BJ (cell line): ENCODE measurements at places on chromosomes 4 and X. TPM values are rescaled to one million over a fixed set of nuclear protein-coding genes. Genes with fewer than 3 reads are reported as not detected.

GRCh38 chr4:76376534-76376933, 44.4 kb downstream of the CCDC158 start:
- no peak for DNase-seq

- no peak for DNase-seq
Measured at GRCh38 chrX:118961866-118962560, 12.4 kb upstream of the LONRF3 start.

- no peak for DNase-seq
Measured at GRCh38 chr4:90209922-90210321, 82.7 kb downstream of the CCSER1 start.

DNA sequence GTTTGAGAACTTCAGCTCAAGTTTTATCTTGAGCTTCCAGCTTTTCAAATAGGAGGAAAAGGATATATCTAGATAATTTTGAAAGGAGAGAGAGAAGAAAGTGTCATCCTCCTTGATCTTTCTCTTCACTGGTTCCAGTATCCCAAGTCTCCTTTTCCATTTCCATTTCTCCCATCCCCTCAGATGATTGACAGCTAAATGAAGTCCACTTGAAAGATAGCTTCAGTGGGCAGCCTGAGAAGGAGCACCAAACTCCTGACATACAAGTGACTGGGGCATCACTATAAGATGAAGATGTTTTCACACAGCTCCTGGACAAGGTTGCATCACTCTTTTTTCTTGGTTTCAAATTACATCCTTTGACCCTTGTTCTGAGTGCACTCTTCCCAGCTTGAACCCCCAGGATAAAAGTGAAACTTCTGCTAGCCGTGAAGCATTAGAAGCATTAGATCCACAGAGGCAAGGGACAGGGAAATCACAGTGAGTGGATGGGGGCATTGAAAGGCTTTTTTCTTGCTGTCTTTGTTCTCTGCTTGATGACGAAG, 17.5 kb upstream of the MAGEA10 start:
- no peak for DNase-seq

GRCh38 chrX:5907207-5907606, 321.5 kb downstream of the NLGN4X start:
- no peak for DNase-seq

DNA sequence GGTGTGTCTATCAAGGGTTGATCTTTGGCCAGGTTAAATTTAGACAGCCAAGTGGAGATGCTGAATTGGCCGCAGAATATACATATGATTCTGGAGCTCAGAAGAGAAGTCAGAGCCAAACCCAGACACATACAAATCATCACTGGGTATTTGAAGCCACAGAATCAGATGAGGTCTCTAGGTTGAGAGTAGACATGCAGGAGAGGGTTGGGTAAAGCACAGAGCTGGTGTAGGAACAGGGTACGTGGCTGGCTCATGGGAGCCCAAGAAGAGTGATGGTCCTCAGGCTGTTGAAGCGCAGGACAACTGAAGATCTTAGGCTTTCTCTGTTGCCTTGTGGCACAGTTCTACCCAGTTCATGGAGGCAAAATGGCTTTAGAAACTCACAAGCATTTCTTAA, 37.7 kb downstream of the ADAMTS3 start:
- no peak for DNase-seq

GRCh38 chrX:9885150-9885549, 82.0 kb upstream of the CLDN34 start:
- no peak for DNase-seq

DNA sequence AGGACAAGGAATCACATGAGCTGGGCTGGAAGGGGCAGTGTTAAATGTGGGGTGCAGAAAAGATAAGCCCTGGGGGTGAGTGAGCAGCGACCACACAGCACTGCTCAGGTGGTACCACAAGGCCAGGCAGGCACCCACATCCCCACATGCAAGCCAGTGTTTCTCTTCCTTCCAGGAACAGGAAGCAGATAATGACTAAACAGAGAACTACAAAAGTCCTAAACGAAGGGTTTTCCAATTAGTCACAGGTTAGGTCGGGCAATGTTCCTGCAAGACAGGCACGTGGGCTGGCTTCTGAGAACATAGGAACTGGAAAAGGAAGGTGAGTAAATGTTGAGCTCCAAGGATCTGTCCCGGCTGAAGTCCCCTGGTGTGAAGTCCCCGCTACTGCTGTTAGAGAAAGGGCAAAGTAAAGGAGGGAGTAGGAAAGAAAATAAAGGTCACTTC, 19.5 kb downstream of the RELL1 start:
- DNase-seq = peak; percentile 59

GRCh38 chr4:129064717-129065116, 28.6 kb downstream of the SCLT1 start:
- peak; percentile 13 for DNase-seq

GRCh38 chr4:8732681-8733243, 138.9 kb downstream of the HMX1 start:
- DNase-seq = no peak

DNA sequence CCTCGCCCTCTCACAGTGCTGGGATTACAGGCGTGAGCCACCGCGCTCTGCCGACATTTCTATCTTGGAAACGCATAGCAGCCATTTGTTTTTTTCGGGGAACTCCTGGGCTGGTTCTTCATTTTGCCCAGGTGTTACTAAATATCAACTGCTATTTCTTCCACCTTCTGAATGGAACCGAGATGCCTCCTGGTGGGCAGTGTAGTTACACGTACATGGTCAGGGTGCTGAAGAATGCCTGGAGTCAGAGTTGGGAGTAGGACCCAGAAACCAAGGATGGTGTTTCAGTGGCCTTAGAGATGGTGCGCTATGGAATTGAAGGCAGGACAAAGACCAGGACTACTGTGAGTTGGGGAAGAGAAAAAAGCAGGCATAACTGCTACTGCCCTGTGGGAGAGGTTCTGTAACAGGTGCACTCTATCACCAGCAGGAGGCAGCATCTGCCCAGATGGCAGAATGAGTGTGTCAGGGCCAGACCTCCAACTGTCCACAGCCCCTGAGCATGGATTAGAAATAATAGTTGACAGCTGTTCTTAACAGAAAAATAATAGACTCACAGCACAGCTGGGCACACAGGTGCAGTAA, 81.7 kb downstream of the ZC4H2 start:
- no peak for DNase-seq

DNA sequence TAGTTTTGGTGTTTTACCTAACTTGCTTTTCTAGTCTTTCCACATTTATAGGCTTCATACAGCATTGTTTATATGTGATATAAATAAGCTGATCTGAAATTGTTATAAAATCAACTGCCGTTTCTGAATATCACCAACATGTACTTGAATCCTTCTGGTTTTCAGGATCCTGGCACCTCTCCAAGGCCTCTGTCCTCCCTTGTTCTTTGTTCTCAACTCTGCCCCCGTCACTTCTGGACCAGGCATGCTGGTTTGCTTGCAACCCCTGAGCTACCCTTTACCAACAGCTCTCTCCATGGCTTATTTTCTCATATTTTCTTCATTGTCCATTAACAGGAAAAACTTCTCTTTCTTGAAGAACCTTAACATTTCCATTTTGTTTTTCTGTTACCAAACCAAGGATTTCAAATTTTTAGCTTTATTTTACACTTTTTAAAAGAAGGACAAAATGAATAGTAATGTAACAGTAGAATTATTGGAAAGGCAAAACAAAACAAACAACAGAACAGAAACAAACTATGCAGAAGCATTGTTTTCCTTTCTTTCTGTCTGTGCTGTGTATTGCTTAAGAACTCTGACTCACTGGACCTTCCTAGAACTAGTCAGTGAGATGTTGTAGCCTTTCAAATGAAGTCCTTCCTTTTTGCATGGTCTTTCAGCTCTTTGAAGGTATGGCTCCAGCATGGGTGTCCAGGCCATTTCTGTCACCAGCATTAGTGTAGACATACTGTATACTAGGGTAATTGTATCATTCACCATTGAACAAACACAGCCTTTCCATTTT, 44.8 kb downstream of the BANK1 start:
- DNase-seq = peak; percentile 15

GRCh38 chrX:5051831-5052491, 1176.7 kb downstream of the NLGN4X start:
- DNase-seq = no peak

- DNase-seq = no peak
Measured at GRCh38 chr4:121943941-121944340, 7.9 kb downstream of the TRPC3 start.

The RTL3 gene
- 0.51 and 0.59 TPM in 2 replicates for polyA plus RNA-seq

The SLC6A14 gene
- not detected in 2 replicates for polyA plus RNA-seq

The SLC10A4 gene
- polyA plus RNA-seq = 0.09 TPM in 1 of 2 replicates, not detected in the other

The IL15 gene
- 5.5 and 7.3 TPM in 2 replicates for polyA plus RNA-seq

The HPGDS gene
- polyA plus RNA-seq = not detected in 2 replicates

The RGN gene
- polyA plus RNA-seq = 0.82 and 0.98 TPM in 2 replicates

The PDCL2 gene
- polyA plus RNA-seq = not detected in 2 replicates

The USP46 gene
- 12.5 and 16.8 TPM in 2 replicates for polyA plus RNA-seq
